CD4-positive, alpha-beta T cell treated with Interferon gamma for 1 hour (primary cell): ENCODE measurements at places on chromosomes 3 and 15.

DNA sequence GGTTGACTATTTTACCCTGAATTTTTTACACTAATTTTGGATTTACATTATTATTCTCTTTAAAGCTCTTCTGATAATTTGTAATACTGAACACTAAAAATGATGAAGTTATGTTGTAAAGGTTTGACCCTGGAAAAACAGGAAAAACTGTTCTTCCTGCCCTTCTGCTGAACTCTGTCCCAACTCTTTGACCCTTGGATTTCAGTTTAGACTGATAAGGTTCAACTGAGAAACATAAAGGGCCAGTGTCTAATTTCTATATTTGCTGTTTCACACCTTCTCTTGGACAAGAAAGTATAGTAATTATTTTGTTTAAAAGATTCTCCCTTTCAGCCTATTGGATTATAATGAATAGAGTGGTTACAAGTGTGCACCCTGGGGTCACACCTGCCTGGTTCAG is 12.8 kb upstream of the TMOD3 start:
- no peak for DNase-seq

- DNase-seq = no peak
These were observed 339.1 kb upstream of the POU1F1 start for GRCh38 chr3:87615506-87615905.

GRCh38 chr15:82298520-82298919 is 35.9 kb downstream of the SAXO2 start:
- DNase-seq = peak; percentile 47

GRCh38 chr3:40915346-40915865 is 283.9 kb upstream of the CTNNB1 start:
- DNase-seq = no peak

DNA sequence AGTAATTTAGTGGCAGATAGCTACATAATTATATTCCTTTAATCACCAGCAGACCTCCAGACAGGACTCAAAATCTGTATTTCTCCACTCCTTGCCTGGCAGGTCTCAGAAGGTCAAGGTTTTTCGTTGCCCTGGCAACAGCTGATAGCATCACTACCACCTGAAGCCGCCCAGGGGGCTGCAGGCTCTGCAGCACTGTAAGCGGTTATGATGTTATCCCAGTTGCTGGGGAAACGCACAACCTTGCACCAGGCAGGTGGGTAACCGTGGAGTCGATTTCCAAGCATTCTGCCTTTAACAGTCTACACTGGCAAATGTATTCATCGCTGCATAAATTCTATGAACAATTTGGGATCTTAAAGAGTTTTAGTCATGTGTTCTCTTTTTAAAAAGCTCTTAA is 756.3 kb downstream of the NTRK3 start:
- no peak for DNase-seq

DNA sequence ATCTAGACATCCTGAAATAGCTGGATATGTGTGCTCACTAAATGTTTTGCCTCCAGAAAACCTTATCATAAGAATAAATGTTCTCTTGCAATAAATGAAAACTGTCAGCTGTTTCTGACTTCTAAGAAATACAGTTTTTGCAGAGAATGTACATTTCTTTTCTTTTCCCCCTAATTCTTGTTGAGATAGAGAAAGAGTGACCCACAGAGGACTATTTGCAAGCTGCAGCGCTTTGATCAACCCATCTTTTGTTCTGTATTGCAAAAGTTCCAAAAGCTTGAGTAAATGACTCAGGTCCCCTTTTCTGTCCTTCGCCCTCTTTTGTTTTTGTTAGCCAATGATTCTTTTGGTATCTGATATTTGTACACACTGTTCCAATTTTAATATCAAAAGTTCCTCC is 141.9 kb downstream of the BBX start:
- no peak for DNase-seq

GRCh38 chr3:73332558-73332957 is 271.1 kb downstream of the EBLN2 start:
- no peak for DNase-seq

GRCh38 chr3:16013568-16013967 is 160.9 kb upstream of the GALNT15 start:
- DNase-seq = no peak

- DNase-seq = no peak
These were observed 19.2 kb downstream of the ALS2CL start for GRCh38 chr3:46674031-46674845.

GRCh38 chr15:31455499-31455898 is 128.9 kb downstream of the KLF13 start:
- no peak for DNase-seq

GRCh38 chr3:190645932-190646460 is 132.1 kb downstream of the IL1RAP start:
- no peak for DNase-seq

DNA sequence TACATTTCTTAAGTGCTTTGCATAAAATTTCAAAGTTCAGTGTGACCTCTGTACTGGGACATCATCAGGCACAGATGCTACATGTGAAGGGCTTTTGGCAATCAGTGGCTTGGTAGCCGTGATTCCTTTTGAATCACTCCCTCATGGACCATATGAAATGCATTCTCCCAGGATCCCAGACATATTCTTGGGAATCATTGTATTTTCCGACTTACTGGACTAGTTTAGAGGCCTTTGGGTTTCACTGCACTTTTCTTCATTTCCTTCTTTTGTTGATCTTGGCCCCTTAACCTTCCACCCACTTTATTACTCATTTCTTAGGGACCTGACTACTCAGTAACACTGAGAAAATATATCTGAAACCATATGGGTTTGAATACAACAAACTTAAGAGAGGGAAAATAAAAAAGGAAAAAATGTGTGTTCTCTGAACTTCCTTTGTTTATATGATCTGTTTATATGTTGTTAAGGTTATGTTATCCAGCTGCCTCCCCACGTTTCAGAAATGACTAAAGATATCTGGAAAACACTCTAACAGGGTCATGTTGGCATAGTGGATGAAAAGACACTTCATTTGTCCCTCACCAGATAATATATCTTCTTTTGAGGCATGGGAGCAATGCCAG is 35.1 kb downstream of the HMG20A start:
- DNase-seq = no peak

GRCh38 chr3:189202583-189202982 is 30.8 kb downstream of the TPRG1 start:
- no peak for DNase-seq

GRCh38 chr15:43280996-43281395 is 14.3 kb upstream of the TGM5 start:
- no peak for DNase-seq

DNA sequence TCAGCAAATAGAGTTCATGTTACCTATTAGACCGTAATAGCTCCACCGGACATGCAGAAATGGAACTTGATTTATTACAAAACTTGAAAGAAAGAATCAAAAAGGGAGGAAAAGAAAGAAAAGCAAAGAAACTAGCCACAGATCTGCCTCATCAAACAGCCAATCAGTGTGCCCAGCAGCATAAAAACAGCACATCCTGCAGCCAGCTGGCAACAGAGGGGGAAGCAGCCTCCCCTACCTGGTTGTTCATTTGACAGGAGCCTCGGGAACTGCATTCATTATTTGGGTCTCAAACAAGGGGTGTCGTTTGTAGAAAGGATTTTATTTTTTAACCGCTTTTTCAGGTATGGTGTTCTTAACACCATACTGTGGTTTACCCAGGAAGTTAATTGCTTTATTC is 181.5 kb upstream of the TOPAZ1 start:
- no peak for DNase-seq

GRCh38 chr3:27345959-27346865 is 23.0 kb downstream of the NEK10 start:
- DNase-seq = no peak

DNA sequence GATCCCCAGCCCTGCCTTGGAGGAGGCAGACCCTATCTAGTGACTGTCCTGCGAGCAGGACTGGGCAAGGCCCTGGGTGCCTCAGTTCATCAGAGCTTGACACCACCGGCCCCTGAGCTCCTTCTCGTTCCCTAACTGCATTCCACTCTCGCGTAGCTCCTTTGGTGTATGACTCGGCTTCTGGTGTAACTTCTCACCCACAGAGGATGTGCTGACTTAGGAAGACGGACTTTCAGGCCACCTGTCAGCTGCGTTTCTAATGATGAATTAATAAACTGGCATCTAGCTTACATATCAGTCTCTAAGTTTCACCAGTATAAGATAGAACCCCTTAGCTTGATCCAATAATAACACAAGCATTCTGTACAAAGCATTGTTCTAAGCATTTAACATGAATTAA is 17.5 kb downstream of the ABCF3 start:
- no peak for DNase-seq

GRCh38 chr15:43441316-43441715 is 51.6 kb downstream of the TP53BP1 start:
- no peak for DNase-seq

- DNase-seq = no peak
These were observed 37.8 kb downstream of the AP3S2 start for GRCh38 chr15:89855948-89856347.

DNA sequence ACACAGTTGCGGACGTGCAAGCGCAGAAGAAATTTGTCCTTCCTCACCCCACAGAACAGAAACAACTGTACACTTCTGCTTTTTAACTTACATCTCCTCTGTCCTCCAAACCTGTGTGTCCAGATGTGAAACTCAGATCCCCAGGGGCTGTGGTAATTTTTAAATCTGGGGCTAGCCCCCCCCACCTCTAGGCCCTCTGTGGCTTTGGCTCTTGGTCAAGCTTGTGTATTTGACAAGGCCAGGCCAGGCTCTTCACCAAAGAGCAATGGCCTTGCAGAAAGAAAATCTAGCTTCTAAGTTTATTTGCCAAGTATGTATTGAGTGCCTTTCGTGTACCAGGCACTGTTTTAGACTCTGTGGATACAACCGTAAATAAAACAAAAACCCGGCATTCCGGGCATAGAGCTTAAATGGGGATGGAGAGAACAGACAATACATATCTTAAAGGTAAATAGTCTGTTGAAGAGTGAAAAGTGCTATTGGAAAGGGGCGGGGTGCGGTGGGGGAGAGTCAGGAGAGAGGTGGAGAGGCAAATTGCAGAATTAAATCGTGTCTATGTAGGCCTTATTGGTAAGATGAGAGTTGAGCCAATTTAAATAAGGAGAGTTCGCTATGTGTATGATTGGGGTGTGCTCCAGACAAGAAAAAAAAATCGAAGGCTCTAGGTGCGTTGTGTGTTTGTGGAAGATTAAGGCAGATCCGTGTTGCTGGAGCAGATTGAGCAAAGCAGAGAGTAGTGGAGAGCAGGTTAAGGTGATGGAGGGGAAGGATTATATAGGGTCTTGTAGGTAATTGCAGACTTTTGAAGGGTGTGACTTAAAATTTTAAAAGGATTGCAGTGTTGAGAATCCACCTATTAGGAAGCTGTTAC is 781 bp upstream of the DPH6 start:
- no peak for DNase-seq

DNA sequence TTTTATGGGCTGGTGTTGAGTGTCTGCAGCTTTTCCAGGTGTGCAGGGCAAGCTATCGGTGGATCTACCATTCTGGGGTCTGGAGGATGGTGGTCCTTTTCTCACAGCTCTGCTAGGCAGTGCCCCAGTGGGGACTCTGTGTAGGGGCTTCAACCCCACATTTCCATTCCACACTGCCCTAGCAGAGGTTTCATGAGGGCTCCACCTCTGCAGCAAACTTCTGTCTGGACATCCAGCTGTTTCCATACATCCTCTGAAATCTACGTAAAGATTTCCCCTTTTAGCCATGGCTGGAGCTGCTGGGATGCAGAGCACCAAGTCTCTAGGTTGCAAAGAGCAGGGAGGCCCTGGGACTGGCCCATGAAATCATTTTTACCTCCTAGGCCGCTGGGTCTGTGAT is 11.6 kb downstream of the RFX7 start:
- no peak for DNase-seq

DNA sequence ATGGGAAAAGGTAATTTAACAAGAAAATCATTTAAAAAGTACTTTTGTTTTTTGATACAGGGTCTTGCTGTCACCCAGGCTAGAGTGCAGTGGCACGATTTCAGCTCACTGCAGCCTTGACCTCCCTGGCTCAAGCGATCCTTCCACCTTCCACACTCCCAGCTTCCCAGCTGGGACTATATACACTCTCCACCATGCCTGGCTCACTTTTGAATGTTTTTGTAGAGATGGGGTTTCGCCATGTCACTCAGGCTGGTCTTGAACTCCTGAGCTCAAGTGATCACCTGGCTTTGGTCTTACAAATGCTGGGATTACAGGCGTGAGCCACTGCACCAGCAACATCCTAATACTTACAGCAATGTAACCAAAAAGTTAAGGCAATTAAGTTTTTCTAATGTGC is 3.5 kb upstream of the ZBTB11 start:
- no peak for DNase-seq

DNA sequence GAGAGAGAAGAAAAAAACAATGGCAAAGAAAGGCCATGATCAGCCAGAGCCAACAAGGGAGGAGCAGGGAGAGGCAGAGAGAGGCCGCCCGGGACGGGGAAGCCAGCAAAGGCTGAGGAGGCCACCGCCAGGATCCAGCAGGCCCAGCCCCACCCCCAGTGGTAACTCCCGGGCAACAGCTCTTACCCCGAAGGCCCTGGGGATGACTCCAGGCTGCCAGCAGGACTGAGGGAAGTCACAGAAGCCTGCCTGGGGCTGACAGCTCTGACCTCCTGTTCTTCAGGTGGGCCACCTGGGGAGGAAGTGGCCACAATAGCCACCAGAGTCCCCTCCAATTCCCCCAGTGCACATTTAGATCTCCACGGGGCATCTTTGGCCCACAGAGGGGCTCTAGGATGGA is 184.3 kb upstream of the LINGO1 start:
- DNase-seq = no peak

GRCh38 chr15:62138124-62138523 is 27.0 kb downstream of the C2CD4B start:
- no peak for DNase-seq

GRCh38 chr3:55376753-55377347 is 110.3 kb downstream of the WNT5A start:
- no peak for DNase-seq

DNA sequence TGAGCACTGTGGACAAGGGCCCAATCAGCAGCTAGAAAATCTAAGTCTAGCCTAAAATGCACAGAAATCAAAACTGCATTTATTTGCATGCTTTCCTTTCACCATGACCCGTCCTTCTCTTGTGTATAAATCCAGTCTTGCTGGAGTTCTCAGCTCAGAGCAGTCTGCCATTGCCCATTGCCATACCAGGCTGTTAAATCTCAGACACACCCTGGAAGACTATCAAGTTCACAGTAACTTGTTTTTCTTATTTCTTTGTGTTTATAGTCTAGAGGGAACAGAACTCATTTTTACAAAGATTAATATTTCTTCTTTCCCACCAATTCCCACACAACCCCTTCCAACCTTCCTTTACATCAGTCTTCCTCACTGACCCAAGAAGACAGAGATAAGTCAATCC is 85.9 kb downstream of the COL8A1 start:
- no peak for DNase-seq
